ENCODE measurements at places on chromosomes 2 and 18.
A peak's percentile ranks its signal among the peaks of the same experiment; 100 is the strongest.

DNA sequence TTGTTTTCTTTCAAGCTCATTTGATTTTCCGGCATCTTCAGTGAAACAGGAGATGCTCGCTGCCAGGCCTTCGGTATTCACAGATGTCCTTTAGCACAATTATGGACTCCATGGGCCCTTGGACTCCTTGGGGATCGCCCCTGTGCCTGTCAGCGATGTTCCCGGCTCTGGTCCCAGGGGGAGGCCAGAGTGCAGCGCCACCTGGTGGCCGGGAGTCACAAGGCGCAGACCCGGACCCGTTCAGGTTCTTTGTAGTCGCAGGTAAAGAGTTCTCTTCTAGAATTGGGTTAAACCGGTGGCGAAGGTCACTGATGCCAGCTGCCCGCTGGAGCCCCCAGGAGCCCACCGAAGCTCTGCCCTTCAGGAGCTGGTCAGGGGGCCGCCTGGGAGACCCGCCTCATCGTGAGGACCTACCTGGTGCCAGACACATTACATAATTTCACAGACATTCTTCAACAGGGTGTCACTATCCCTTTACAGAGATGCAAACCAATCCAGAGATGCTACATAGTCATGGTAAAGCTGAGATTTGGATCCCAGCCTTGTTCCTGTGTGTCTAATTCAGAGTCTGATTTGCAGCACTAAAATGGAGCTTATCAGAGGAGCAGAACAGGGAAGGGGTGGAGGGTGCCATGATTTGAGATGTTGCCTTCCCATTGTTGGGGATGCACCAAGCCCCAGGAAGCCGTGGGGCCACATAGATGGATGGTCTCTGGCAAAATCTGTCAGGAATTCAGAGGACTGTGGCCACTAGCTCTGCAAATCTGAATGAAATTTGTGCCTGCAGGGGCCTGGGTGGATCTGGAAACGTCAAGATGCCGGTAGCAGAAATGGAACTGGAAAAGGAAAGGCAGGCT is 6.0 kb upstream of the INPP5D start:
- DNase-seq, result peak; percentile 95

- DNase-seq, result no peak
These were observed 53.1 kb upstream of the ARL5A start for GRCh38 chr2:151881342-151881741.

DNA sequence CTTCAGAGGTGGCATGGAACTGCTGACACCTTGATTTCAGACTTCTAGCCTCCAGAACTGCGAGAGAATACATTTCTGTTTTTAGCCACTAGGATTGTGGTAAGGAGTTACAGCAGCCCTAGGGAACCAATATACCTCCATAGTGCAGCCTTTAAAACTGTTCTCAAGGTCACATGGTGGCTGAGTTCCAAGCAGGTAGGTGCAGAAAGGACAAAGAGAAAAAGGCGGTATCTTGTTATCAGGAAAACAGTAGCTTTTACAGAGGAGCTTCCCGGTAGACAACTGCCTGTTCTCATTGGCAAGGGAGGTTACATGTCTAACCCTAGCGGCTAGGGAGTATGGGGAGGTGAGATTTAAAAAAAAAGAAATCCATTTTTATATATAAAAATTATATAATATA is 96.2 kb upstream of the BCL2L11 start:
- no peak for DNase-seq

- DNase-seq, result no peak
These were observed 91.9 kb downstream of the MRPS9 start for GRCh38 chr2:105129722-105130232.

DNA sequence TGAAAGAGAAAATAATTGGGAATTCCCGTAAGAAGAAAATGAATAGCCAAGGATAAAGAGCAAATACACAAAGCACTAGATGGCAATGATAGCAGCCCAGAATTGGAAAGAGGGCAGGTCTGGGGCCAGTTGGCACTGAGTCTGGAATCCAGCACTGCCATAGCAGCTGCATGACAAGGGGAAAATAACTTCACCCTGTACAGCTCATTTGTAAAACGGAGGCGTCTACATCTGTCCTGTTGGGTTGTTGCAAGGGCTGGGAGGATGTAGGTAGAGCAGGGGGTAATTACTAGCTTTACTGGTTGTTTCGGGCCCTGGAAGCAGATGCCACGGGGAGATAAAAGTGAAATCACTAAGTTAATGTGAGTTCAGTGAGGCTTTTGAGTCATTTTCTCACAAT is 110.0 kb upstream of the RASGRP3 start:
- DNase-seq, result no peak

GRCh38 chr2:68796295-68796905 is 61.8 kb downstream of the ARHGAP25 start:
- DNase-seq, result no peak

- peak; percentile 85 for DNase-seq
These were observed 17.4 kb upstream of the MRPL33 start for GRCh38 chr2:27754138-27754588.

- peak; percentile 63 for DNase-seq
These were observed 172.0 kb downstream of the LOXHD1 start for GRCh38 chr18:46484971-46485370.

DNA sequence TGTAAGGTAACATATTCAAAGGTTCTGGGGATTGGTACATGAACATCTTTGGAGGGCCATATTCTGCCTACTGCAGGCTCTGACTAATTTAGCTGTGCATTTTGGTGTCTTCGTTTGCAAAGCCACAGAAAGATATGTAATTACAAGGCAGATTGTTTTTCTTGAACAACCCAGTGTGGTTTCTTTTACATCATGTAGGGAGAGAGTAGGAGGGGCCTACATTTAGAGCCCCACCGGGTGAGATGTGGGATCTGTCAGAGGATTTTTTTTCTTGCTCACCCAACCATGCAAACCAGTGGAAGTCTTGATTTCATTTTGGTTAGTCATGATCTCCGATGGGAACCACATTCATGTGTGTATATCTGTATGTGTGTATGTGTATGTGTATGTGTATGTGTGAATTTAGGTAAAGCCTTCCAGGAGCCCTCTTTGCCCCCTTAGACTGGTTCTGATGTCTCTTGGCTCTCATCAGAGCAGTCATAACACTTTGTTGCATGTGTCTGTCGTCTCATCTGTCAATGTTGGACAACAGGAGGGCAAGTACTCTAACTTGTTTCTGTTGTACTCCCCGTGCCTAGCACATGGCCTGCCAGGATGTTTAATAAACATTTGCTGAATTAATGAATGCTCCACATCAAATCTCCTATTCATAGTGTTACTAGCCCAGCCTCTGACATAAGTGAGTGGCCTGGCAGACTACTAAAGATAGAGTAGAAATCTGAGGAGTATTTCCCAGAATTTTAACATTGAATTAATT is 239.9 kb downstream of the MTX2 start:
- DNase-seq, result no peak

GRCh38 chr2:121524685-121525425 is 5.8 kb upstream of the RNU4ATAC start:
- no peak for DNase-seq

GRCh38 chr18:76167845-76168621 is 327.0 kb downstream of the ZNF516 start:
- DNase-seq, result no peak

- DNase-seq, result no peak
These were observed 1.7 kb upstream of the STAMBP start for GRCh38 chr2:73827018-73827417.

DNA sequence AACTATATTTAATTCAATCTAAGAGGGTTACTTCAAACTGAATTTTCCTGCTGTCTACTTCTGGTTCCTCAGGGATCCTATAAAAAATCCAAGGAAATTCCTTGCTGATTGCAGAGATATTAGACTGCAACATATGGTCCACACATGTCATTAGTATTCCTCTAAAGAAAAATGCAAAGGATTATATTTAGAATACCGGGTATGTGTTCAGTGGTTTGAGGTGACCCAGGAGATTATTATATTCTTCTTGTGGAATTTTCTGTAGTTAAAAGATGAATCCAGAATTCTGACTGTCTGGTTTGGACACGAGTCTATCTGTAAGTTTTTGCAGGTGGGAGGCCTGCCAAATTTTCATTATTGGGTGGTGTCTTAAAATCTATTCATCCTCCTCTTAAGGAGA is 18.2 kb downstream of the HOXD1 start:
- DNase-seq, result no peak

GRCh38 chr2:149745396-149746230 is 158.0 kb upstream of the MMADHC start:
- DNase-seq, result no peak

DNA sequence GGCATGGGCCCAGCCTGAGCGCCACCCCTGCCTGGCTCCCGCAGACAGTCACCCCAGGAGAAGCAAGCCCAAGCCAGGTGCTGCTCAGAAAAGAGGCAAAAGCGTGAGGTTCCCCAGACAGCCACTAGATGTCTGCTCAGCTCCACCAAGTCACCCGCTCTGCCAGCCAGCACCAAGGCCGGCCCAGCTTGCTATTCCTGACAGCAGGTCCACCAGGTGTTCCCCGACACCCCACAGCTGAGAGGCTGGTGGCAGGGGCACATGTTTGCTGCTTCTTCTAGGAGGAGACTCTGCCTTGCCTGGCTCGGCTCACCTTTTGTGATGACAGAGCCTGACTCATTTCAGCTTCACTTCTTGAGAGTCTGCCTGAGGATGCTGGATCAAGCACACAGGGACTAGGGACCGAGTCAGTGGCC is 206.7 kb downstream of the MGAT5 start:
- DNase-seq, result peak; percentile 92

GRCh38 chr2:135882415-135882814 is 6.2 kb upstream of the MCM6 start:
- no peak for DNase-seq

- no peak for DNase-seq
These were observed 164.1 kb upstream of the GATA6 start for GRCh38 chr18:22005191-22005841.

- DNase-seq, result no peak
These were observed 4.5 kb upstream of the TMBIM1 start for GRCh38 chr2:218296847-218297246.

GRCh38 chr2:218003981-218004419 is 1.2 kb upstream of the TNS1 start:
- no peak for DNase-seq

DNA sequence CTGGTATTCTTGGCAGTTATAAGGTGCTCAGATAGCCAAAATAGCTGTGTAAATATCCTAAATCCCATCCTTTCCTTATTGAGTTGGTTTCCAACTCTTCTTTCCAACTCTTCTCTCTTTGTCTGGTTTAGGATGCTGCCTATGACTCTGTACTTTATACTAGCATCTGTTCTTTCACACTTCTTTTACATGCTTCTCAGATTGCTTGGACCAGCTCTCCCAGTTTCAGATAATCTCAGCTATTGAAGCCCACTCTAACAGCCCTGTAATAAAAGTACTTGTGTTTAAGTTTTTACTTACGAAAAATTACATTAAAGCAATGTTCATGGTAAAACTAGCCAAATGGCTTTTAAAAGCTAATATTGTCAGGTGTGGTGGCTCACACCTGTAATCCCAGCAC is 14.7 kb upstream of the LHCGR start:
- no peak for DNase-seq

DNA sequence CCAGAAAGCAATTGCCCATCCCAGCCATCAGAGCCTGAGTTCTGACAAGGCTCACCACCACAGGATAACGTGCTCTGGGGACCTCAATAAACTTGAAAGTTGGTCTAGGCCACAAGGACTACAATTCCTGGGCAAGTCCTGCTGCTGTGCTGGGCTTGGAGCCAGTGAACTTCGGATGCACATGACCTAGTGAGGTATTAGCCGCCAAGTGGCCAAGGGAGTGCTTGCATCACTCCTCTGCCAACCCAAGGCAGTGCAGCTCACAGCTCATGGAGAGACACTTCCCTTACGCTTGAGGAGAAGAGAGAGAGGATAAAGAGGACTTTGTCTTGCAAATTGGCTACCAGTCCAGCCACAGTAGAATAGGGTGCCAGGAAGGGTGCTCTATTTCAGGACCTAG is 219.6 kb downstream of the MBD2 start:
- peak; percentile 16 for DNase-seq

- DNase-seq, result no peak
These were observed 752.6 kb upstream of the ID2 start for GRCh38 chr2:7929281-7929680.

- DNase-seq, result no peak
These were observed 341.4 kb downstream of the SLC4A3 start for GRCh38 chr2:219968685-219969345.

DNA sequence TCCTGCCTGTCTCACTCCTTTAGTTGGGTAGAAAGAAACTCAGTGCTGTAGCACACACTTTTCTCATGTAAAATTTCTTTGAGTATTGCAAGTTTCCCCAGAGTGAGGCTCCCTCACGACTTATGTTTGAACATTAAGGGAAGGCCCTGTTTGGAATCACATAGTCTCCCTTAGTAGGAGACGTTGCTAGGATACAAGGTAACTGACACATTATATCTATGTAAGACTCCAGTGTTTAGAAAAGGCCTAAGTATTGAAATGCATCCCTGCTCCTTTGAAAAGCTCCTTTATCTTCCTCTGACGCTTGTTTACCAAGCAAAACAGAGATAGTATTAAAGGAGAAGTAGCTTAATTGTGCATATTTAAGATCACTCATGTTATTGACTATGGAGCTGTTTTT is 248.2 kb downstream of the PHLPP1 start:
- no peak for DNase-seq

- no peak for DNase-seq
These were observed 66.7 kb downstream of the BIRC6 start for GRCh38 chr2:32423536-32423935.

DNA sequence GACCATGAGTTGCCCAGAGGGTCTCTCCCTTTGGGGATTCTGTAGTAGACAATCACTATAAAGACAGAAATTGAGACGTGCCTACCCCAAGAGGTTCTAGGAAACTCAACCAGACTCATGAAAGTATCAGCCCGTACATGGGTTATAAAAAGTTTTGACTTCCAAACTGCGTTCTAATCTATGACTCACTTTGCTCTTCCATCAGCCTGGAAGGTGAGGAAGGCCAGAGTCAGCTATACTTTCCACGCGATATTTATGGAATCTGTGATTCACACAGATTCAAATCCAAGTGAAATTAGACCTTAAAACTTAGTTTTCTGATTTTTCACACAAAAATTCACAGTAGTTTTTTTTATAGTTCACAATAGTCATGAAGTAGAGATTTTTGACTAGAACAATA is 7.7 kb upstream of the LYPD1 start:
- DNase-seq, result no peak

- no peak for DNase-seq
These were observed 117.0 kb upstream of the SMIM21 start for GRCh38 chr18:75544496-75544895.

GRCh38 chr18:68666381-68666780 is 48.5 kb downstream of the TMX3 start:
- no peak for DNase-seq

- no peak for DNase-seq
These were observed 744.0 kb downstream of the ADCYAP1 start for GRCh38 chr18:1648712-1649111.

DNA sequence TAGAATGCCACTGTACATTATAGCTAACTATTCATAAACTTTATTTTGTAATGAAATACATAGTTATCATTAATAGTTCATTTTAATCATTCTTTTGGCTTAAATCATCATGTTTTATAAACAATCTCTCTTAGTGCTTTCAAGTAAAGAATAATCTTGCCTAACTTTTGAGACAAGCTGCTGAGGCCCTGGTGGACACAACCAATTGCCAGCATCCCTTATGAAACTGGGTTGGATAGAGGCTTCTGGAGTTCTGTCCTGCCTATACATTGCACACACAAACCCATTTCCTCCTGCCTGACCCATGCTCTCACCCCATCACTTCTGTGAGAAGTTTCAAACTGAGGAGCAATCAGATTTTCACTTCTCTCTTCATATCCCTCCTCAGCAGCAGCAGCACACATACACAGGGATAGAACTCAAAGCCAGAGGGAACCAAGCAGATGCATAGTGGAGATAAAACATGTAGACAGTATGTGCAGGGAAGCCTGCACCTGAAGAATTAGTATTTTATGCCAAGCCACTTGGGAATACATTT is 450.0 kb upstream of the SLC14A2 start:
- DNase-seq, result no peak
